ENCODE measurements at places on chromosomes 6 and 20.

GRCh38 chr20:10960416-10960815 is 286.6 kb upstream of the JAG1 start:
- no peak for DNase-seq

DNA sequence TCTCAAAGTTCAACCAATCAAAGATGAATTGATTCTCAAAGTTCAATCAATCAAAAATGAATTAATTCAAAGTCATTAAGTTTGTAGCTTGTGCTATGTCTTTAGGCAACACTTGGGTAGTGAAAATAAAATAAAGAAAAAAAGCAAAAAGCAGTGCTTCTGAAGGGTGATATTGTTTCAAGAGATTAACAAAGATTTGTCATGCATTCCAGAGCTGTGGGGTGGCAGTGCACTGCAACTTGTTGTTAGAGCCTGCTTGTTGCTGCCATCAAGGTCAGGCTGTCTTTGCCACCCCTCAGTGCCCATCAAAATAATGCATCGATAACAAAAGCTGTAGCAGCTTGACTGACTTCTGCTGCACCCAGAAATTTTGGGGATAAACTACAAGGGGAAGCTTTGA is 128.6 kb downstream of the RNF144B start:
- no peak for DNase-seq

- DNase-seq, result no peak
Measured at GRCh38 chr6:102488729-102489128, 1095.2 kb downstream of the GRIK2 start.

GRCh38 chr6:41327177-41327576 is 8.2 kb upstream of the NCR2 start:
- no peak for DNase-seq

DNA sequence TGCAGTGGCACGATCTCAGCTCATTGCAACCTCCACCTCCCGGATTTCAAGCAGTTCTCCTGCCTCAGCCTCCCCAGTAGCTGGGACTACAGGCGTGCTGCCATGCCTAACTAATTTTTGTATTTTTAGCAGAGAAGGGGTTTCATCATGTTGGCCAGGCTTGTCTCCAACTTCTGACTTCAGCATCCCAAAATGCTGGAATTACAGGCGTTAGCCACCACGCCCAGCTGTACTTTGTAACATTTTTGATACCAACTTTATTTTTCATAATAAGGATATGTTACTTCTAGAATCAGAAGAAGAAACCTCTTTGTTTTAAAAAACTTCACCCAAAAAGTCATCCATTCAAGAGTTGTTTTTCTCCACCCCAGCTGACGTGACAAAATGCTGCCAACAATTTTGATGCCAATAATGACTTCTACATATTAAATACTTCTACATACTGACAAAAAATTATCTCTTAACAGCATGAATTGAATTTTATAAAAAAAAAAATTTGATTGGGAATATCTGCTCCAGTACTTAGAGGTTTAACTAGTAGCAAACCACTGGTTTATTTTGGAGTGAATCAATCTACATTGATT is 22.5 kb upstream of the PRIM2 start:
- DNase-seq, result no peak

Measured in GM12865 (cell line).